ENCODE measurements at places on chromosomes 3 and 15.

DNA sequence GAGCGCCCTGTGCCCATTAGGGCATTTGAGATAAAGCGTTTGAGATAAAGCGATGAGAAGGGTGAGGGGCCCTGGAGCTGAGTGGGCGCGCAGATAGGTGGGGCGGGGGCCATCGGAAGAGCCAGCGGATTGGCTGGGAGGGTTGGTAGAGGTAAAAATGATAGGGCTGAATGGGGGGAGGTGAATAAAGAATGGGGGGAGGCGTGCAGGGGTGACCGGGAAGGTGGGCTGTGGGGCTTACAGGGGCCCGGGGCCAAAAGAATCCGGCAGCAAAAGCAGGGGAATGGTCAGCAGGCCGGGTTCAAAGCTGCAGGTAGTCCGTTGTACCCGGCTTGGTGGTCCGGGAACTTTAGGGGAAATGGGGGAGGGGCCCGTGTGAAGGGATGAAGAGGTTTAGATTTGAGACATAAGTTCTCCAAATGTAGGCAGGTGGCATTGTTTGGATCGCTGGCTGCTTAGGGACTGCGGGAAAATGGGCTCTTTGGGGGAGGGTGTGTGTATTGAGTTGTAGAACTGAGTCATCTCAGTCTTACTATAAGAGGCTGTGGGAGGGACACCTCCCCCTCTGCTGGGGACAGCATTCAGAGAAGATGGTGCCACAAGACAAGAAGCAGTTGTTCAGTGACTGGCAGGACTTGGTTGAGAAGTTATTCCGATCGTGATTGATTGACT lies 610 bp downstream of the ARID3B start:
- DNase-seq, result peak; percentile 67

DNA sequence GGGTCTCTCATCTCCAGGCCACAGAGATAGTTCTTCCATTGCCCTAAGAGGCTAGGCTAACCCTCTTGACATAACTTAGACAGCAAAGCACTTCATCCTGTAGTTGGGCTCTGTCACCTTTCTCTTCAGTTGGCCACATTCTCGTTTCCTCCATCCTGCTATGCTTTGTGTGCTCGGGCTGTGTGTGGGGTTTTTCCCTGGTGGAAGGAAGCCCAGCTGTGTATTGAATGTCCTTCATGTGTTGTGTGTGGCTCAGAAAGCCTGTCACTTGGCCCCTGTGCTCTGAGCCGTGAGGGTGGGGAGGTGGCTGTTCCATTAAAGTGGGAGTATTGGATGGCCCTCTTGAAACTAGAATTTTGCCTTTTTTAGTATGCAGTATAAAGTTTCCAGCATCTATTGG lies 8.8 kb upstream of the EXOG start:
- DNase-seq, result no peak

DNA sequence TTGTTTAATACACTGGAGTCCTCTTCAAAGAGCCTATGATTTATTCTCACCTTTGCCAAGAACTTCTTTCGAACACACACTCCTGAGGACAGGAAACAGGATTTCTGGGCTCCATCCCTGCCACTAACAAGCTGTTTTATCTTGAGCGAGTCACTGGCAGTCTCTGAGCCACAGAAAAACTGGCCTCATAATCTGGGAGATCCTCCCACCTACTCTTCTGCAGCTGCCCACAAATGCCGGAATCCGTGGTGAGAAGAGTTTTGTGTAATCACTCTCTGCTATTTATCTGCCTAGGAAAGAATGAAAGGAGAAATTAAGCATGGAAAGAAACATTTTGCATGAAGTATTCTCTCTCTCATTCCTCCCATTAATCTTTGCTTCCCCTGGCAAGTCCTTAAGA lies 172.0 kb upstream of the TRIM42 start:
- DNase-seq, result no peak

DNA sequence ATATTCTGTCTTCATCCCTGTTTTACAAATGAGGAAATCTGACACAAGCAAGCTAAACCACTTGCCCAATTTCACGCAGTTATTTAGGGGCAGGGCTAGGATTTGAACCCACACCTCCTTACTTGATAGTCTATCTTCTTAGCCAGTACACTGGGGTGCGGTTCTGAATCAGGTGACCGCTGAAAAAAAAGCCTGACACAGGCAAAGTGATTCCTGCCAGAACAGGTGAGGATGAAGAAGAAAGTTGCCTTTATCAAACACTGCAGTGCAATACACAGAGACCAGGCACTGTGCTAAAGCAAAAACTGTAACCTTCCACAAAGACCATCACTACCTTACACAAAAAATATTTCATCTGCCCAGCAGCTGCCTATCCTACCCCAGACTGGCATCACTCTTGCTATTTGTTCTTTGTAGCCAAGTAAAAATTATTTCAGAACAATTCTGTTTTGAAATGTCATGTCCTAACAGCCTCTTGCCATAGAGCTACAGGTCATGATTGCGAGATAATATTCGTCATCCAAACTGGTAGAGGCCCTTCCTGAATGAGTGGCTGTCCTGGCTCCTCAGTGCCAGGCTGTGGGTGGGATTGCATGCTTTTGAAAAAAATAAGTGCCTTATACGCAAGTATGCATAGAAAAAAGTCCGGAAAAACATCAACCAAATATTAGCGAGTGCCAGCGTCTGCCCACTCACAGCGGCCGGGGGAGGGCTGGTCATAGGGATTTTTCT lies 142.3 kb upstream of the TPM1 start:
- no peak for DNase-seq

DNA sequence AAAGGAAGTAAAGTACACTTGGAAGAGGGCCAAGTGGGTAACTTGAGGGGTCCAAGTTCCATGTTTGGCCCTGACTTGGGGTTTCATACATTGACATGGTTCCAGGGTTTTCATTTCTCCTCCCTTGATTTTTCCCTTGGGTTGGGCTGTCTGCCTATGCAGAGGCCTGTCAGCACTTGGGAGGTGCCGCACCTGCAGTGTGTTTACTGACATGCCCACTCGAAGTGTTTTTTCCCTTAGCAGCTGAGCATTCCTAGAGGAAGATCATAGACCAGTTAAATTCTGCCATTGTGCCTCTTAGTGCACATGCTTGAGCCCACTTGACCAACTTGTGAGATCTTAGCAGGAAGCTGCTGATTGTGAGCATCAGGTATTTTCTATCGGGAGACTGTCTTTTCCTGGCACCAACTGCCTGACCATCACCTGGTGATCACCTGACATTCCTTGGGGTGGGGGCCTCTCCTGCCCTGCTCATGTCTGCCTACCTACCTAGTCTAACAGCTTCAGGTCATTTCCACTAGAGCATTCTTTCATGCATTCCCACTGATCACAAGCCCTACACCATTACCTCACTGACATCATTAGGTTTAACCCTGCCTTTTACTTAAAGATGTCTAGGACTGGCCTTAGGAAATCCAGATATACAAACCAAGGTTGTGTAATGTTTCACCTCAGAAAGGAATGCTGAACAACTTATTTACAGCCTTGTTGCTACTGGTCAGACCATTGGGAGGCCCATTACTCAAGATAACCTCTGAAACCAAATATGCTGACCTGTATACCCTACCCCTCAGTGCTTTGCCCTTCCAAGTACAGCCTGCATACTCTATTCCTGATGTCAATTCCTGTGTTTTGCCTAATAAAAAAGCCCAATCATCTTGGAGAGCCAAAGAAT lies 68.3 kb downstream of the CD47 start:
- DNase-seq, result no peak

DNA sequence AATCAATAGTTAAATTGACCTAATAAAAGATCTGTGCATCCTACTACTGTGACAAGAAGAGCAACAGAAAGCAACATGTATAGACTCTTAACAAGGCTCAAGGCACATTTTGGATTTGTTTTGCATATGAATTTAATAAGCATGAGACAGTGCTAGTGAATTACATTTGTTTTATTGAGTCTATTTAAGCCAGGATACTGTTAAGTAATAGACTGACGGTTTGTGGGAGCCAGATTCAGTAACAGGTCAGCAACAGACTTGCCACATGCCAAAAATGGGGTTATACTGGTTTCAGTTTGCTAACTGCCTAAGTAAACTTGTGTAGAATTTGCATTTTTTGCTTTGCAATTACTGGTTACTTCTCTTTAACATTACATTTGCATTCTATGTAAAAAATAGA lies 54.0 kb downstream of the MBNL1 start:
- no peak for DNase-seq

- no peak for DNase-seq
Measured at GRCh38 chr3:61425356-61425755, 136.0 kb upstream of the PTPRG start.

GRCh38 chr3:70011582-70011981 lies 12.0 kb downstream of the SAMMSON start:
- DNase-seq, result no peak

- DNase-seq, result no peak
Measured at GRCh38 chr3:105938101-105938500, 69.3 kb upstream of the CBLB start.

DNA sequence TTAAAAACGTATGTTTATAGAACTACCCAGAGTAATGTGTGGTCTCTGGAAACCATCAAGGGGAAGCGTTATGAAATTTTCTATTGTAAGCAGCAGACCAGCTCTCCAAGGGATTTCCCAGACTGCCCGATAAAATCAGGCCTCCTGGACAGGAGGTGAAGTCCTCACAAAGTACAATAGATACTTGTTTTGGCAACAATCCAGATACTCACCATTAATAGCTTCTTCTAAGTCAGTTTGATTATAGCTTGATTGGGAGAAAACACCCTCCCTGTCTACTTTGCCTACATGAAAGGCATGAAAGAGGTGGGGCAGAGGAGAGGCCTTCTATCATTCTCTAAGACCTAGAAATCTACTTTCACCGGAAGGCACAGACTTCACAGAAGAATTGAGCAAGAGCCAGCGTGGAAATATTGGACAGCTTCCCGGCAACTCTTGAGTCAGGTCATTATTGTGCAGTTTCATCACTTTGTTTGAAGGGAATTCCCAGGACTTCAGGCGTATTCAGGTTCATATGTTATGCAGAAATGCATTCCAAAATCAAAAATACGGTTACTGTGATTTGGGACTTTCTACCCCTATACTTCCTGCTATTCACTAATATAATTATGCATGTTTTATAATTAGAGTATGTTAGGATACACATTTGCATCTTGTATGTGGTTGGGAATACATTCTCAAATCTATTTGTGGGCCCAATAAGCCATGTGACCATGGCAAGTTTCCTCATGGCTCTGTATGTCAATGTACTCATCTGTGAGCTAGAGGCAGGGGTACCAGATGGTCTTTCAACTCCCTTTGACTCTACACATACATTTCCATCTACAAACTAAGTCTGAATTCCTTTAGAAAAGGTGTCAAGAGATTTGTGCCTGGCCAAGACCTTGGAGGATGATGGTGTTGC lies 103.5 kb downstream of the CD47 start:
- DNase-seq, result no peak

DNA sequence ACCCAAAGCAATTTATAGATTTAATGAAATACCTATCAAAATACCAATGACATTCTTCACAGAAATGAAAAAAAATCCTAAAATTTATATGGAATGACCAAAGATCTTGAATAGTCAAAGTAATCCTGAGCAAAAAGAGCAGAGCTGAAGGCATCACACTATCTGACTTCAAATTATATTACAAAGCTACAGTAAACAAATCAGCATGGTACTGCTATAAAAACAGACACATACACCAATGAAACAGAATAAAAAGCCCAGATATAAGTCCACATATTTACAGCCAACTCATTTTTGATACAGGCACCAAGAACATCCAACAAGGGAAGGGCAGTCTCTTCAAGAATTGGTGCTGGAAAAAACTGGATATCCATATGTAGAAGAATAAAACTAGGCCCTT lies 54.9 kb upstream of the TMEM158 start:
- DNase-seq, result no peak

DNA sequence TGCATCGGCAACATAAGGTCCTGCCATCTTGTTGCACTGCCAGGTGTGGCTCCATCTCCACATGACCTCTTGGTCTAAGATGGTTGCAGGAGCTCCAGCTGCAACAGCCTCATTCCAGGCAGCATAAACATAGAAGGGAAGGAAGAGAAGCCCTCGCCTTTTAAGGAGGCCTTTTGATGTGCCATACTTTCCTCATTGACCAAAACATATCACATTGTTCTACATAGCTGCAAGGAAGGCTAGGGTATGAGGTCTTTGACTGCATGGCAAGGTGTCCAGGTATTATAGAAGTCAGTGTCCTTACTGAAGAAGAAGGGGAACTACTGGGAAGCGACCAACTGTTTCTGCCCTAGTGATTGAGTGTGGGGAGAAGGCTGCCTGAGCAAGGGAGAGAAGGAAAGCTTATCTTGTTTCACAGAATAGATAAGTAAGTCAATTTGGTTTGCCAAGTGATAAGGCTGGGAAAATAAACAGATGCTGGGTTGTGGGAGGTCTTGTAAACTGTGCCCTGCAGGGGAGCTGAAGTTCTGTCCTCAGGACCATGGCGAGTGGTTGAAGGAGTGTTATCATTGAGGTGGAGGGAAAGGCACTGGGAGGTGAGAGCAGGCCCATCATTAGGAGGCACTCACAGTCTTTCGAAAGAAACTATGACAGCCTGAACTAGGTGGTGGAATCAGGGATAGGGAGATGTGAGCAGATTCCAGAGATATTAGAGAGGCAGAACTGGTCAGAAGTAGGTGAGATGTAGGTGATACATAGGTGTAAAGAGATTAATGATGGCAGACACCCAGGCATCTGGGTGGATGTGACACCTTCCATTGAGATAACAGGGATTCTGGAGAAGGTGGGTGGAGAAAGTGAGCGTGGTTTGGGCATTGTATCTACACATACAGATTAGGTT lies 93.8 kb upstream of the IGF1R start:
- DNase-seq, result no peak

GRCh38 chr3:57805266-57805665 lies 49.2 kb downstream of the SLMAP start:
- no peak for DNase-seq

GRCh38 chr3:83524901-83525300 lies 1433.9 kb upstream of the CADM2 start:
- DNase-seq, result no peak

DNA sequence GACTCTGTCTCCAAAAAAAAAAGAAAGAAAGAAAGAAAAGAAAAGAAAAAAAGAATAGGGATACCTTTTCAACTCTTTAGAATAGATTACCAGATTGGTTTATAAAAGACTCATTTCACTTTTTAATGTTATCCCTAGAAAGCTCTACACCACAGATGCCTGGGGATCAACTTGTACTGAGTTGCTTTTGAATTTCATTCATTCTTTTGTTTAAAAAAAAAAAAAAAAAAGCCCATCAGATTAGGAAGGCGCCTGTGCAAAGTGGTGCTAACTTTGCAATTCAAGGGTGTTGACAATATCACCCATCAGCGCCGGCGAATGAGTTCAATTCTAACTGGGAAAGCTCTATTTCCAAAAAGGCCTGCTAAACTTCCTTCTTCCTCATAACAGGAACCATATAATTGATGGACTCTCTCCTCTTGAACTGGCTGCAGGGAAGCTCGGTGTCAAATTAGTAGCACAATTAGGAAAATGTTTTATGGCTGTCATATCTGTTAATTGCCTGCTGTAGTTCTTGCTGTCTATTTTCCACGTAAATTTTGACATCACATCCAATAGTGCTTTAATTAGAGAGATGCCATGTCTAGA lies 48.8 kb downstream of the CDCP1 start:
- DNase-seq, result no peak

GRCh38 chr3:184249412-184250166 lies at the start of gene EEF1AKMT4:
TSS of gene EEF1AKMT4 (plus strand) at chr3:184249672. CDS start at chr3:184249695, 23 bp downstream.
- DNase-seq, result peak; percentile 96

- DNase-seq, result no peak
Measured at GRCh38 chr3:112339134-112339533, 6.2 kb downstream of the CD200 start.
